ENCODE measurements at places on chromosomes 6 and 20. TPM values are rescaled to one million over a fixed set of nuclear protein-coding genes. Genes with fewer than 3 reads are reported as not detected.
A peak's percentile ranks its signal among the peaks of the same experiment; 100 is the strongest.

Gene LRRC73
- total RNA-seq: 0.60 TPM

DNA sequence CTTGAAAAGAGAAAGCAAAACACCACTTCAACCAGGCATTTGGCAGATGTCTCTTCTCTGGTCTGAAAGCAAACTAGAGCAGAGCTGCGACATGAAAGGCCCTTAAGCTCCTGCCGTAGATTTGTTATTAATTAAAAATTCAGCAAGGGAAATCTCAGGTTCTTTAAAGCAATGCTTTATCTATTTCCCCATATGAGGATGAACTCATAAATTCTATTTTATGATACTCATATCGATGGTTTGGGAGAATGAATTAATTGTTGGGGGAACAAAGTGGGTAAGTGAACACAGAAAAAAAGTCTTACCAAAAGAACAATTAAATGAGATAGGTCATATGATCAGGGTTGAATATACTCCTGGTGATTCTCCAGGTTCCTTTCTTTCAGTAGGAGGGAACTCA, 464.7 kb upstream of the SLC35B3 start:
- no peak for DNase-seq

DNA sequence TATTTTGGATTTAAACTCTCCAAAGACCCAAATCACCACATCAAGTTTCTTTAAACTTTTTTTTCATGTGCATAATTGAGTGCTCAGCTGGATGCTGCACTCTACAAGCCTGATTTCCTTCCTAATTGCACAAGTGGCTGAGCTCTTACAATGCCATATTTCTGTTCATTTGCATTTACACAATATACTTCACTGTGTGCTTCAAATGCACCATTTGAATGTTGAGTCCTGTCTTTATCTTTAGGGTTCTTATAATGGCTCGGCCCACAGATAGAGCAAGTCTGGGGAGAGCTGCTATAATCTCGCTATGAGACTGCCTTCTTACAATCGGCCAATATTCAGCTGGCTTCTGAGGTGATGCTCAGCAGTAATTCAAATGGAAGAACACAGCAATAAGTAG, 200.6 kb upstream of the MAP3K7 start:
- no peak for DNase-seq

Gene SAMD3
- total RNA-seq: 0.96 TPM

Gene HTR1B
- total RNA-seq: 0.68 TPM

- DNase-seq: peak; percentile 26
These were observed 162.4 kb downstream of the ID4 start for GRCh38 chr6:19999319-20000191.

Gene CRISP2
- total RNA-seq: not detected

Gene IP6K3
- total RNA-seq: 1.1 TPM

Gene MLN
- not detected for total RNA-seq

Gene LHFPL5
- total RNA-seq: not detected

DNA sequence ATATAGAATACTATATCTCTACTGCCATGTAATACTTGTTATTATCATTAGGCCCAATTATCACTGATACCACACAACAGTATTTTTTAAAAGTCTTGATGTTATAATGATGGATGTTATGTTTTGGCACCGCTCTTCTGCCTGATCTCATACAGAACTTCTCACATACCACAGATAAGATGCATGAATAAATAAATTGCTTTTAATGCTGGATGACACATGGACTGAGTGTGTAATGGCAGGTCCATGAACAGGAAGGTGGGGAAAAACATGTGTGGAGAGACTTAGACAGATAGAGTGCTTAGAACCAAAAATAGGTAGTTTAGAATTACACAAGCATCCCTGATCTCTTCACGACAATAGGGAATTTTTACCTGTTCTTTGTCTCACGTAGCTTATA, 258.4 kb upstream of the MARCKS start:
- DNase-seq: no peak

DNA sequence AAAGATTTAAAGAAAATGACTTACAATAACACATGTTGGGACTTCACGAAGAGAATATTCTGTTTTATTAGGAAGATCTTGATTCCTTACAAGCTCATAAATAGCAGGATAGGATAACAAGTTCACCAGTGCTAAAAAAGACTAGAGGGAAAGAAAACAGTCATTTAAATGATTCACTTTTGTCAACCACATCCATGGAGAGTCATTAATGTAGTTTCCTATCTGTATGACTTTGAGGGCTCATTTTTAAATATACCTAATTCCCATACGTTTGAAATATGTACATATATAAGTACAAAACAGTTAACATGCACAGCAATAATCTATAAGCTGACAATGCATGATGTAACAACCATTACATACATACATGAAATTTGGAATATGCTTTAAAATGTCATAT, 111.1 kb downstream of the TBC1D32 start:
- DNase-seq: no peak

DNA sequence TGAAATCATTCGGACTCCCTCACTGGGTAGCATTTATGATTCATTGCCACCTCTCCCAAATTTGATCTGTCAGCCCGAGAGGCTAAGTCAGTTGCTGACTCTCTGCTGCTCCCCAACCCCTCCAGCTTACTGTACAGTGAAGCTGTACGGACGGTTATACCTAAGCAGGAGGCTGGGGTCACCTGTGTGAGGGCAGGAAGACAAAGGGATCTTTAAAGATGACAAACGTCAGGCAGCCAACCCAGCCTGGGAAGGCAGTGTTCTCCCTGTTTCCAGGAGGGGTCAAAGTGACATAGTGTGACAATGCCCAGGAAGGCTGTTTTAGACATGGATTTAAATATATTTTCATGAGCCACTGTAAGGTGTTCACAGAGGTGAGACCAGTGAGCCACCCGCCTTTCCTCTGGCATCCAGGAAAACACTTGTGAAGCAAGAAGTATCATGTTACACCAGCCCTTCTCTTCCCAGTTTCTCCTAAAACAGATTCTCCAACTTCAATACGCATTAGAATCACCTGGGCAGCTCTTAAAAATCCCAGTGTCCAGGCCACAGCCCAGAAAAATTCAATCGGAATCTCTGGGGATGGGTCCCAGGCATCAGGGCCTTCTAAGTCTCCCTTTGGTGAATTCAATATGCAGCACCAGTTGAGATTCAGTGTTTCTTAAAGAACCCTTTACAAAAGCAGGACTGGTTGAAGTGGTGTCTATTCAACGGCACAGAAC, 6.8 kb upstream of the PAX1 start:
- DNase-seq: no peak

Gene STAU1
- total RNA-seq: 66.9 TPM

DNA sequence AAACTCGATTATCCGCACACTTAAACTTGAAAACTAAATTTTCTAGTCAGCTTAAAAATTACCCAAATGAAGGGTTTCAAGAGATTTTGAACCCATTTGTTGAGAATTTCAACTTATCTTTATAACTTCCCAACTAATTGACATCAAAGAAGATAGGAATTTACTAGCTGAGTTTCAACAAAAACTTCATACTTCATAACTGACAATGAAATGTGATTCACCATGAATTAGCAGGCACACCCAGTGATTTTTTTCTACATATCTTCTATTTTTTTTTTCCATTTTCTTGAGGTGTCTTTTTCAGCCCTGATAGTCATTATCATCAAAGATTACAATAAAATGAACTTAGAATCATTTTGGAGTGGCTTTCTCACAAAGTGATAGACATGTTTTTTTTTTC, 26.7 kb downstream of the TNFAIP3 start:
- DNase-seq: no peak

GRCh38 chr6:67231092-67231491, 1404.0 kb upstream of the ADGRB3 start:
- no peak for DNase-seq

DNA sequence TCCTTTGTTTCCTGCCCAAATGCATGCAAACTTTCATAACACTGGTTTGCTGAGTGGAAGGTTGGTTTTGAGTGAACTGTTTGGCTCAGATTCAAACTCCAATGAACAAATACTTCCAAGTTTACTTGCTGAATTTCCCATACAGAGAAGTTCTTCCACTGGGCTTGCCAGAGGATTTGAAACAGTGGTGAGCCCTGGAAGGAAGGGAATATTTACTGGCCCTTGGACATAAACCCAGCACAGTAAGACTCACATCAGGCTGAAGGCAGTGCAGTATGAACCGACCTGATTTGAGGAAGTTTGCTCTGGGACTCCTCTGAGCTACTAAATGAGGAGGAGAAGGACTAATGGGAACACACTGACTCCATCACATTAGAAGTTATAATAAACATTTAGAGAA, 3.8 kb downstream of the TRAF3IP2 start:
- peak; percentile 66 for DNase-seq

GRCh38 chr6:75791881-75792280, 42.8 kb downstream of the MYO6 start:
- DNase-seq: peak; percentile 25

DNA sequence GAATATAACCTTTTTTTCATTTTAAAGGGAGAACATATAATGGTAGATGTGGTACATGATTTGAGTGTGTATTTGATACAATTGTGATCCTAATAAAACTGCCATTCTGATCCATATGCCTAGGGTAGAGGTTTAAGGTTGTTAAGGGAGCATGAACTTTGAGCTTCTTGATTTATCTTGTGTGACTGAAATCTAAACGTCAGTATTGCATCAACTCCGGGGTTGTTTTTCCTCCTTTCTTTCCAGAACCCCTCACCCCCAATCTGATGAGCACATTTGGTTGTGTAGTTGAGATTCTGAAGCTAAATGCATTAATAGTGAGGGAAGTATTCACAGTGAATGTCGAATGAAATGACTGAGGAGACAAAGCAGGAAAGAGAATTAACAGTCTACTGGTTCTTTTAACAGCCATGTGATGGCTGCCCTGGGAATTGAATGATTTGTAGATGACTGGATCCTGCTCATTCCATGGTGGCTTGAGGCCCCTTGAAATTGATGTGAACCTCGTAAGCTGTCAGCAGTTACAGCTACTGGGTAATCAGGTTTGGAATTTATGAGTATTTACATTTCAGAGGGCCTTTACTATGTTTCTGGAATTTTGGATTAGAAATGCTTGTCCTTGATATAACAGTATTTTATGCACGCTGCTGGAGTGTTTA, 44.8 kb downstream of the FARS2 start:
- no peak for DNase-seq

GRCh38 chr6:42314571-42315258, 97.1 kb upstream of the MRPS10 start:
- peak; percentile 60 for DNase-seq

DNA sequence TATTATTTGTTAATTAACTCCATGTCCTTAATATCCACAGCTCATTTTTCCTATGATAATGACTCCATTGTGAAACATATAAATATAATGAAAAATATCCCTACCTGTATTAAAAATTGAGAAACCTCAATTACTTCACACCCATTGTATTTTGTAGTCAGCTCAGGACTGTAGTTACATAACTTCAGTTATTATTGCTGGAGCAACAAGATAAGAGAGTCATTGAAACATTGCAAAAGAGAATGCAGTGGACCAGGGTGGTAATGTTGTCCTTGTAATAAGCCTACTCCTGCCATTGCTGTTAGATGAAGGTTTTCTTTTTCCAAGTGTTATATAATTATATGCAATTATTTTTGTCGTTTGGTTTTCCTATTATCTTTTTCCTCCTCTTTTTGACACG, 184.4 kb downstream of the PRL start:
- DNase-seq: no peak

- DNase-seq: no peak
These were observed 72.9 kb upstream of the MRAP2 start for GRCh38 chr6:83960664-83961063.

DNA sequence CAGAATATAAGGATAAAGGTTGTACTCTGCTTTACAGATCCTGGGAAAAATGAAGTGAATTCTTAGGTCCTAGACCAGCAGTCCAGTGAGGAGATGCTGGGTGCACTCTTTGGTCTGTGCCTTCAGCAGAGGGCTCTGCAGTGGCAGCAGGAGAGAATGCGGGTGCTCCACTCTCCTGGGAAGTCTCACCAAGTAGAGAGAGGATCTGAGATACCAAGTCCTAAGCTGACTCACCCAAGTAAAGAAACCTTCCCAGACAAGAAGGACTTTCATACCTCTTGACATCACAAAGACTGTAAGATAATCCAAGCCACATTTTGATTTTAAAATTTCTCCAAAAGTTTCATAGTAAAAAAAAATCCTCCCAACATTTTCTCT, 116.9 kb upstream of the EMILIN3 start:
- no peak for DNase-seq

- peak; percentile 77 for DNase-seq
These were observed 75.7 kb upstream of the FOXP4 start for GRCh38 chr6:41470331-41471063.

GRCh38 chr20:23298926-23299672, 51.5 kb upstream of the NXT1 start:
- DNase-seq: peak; percentile 15

GRCh38 chr6:10449751-10450150, 34.9 kb upstream of the TFAP2A start:
- DNase-seq: no peak

- DNase-seq: no peak
These were observed 506.6 kb upstream of the NOX3 start for GRCh38 chr6:155962276-155962675.

Gene PTGIS
- total RNA-seq: 0.24 TPM

GRCh38 chr6:160435935-160436334, 87.8 kb downstream of the SLC22A3 start:
- no peak for DNase-seq

DNA sequence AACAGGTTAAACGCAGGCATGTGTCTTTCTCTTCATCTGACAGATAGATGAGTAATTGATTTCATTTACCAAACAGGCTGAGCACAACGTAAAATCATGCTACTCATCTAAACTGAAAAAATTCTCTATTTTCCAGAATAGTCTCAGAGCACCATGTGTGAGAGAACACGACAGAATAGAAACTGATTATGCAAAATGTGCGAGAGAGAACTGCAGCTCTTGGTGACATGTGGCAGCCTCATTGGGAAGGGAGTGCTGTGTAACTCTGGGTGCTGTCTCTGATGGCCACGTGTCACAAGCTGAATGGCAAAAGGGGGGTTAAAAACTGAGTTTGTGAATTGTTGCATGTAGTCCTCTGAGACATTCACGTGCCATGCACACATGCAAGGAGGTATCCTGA, 143.7 kb upstream of the ATXN1 start:
- DNase-seq: no peak
